ENCODE measurements at places on chromosomes 12 and 14. TPM values are rescaled to one million over a fixed set of nuclear protein-coding genes. Genes with fewer than 3 reads are reported as not detected.

Gene KIF21A
- total RNA-seq = 4.8 TPM

Gene EPYC
- not detected for total RNA-seq

Gene AMDHD1
- total RNA-seq = 0.06 TPM

Gene PPP1R1A
- total RNA-seq = not detected

Gene OR10P1
- total RNA-seq = not detected

Gene OAS1
- 0.75 TPM for total RNA-seq

Gene NGB
- total RNA-seq = not detected

Gene GSC
- total RNA-seq = not detected

Gene GDF3
- total RNA-seq = not detected

Gene MYBPC1
- not detected for total RNA-seq

Gene SLC7A8
- 75.6 TPM for total RNA-seq

Gene KRT74
- not detected for total RNA-seq

Gene CCDC177
- not detected for total RNA-seq

Gene CYP27B1
- 0.19 TPM for total RNA-seq

Gene SAMD15
- 2.8 TPM for total RNA-seq

Gene FAM186B
- total RNA-seq = 0.53 TPM

Gene CAPZA3
- not detected for total RNA-seq

Data from aortic smooth muscle cell (primary cell).